ENCODE measurements at places on chromosomes 16 and 17. TPM values are rescaled to one million over a fixed set of nuclear protein-coding genes. Genes with fewer than 3 reads are reported as not detected.

PRKCB gene
- 63.9 TPM for polyA plus RNA-seq

- DNase-seq, result no peak
Observed at GRCh38 chr17:81060416-81060815, 25.5 kb downstream of the BAIAP2 start.

CETP gene
- polyA plus RNA-seq, result 12.6 TPM

DNA sequence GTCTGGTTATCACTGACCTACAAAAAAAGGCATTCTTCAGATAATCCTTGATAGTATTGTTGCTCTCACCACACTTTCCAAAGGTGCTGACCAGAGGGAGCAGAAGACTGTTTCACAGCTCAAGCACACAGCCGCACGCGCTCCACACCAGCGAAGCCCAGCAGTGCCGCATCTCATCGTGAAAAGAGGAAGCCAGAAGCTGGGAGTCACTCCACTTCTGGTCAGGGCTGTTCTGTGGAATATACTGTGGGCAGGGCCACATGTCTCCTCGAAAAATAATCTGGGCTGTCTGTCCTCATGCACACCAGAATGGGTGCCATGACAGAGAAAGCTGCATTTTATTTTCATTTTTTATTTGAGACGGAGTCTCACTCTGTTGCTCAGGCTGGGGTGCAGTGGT, 7.3 kb upstream of the PRSS36 start:
- DNase-seq, result no peak

DNA sequence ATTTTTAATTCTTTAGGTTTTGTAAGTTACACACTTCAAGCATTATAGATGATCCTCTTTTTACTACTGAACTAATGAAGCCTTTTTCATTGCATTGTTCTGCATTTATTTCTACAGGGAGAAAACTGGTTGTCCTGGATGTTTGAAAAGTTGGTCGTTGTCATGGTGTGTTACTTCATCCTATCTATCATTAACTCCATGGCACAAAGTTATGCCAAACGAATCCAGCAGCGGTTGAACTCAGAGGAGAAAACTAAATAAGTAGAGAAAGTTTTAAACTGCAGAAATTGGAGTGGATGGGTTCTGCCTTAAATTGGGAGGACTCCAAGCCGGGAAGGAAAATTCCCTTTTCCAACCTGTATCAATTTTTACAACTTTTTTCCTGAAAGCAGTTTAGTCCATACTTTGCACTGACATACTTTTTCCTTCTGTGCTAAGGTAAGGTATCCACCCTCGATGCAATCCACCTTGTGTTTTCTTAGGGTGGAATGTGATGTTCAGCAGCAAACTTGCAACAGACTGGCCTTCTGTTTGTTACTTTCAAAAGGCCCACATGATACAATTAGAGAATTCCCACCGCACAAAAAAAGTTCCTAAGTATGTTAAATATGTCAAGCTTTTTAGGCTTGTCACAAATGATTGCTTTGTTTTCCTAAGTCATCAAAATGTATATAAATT, 53.0 kb downstream of the TUBD1 start:
- DNase-seq, result no peak

GRCh38 chr16:68492543-68493411, 44.5 kb upstream of the SMPD3 start:
- no peak for DNase-seq

SMPD3 gene
- 3.5 TPM for polyA plus RNA-seq

- no peak for DNase-seq
Observed at GRCh38 chr16:35170610-35171009, 1711.2 kb downstream of the TP53TG3F start.

Measured in right lung (tissue), 10 donors.